ENCODE measurements at places on chromosomes 4 and X. TPM values are rescaled to one million over a fixed set of nuclear protein-coding genes. Genes with fewer than 3 reads are reported as not detected.

- no peak for DNase-seq
- H3K4me1 ChIP-seq, result no peaks in the 10 kb centered on the region
- H3K36me3 ChIP-seq, result no peaks in the 10 kb centered on the region
- H3K27me3 ChIP-seq, result no peaks in the 10 kb centered on the region
- peak overlapping the region; percentile 81 for H3K4me3 ChIP-seq
These were observed 138.5 kb upstream of the ZIC3 start for GRCh38 chrX:137427426-137427778.

GRCh38 chr4:57291911-57292310 is 181.7 kb upstream of the IGFBP7 start:
- H3K4me1 ChIP-seq, result no peaks in the 10 kb centered on the region
- no peak overlapping the region for H3K27ac ChIP-seq

GRCh38 chrX:129651756-129652564 is 2.8 kb downstream of the APLN start:
- peaks cover 57% of the 10 kb centered on the region for H3K27me3 ChIP-seq
- H3K27ac ChIP-seq, result no peak overlapping the region
- DNase-seq, result no peak
- H3K4me3 ChIP-seq, result no peak overlapping the region
- H3K4me1 ChIP-seq, result no peaks in the 10 kb centered on the region
- H3K36me3 ChIP-seq, result no peaks in the 10 kb centered on the region

- H3K4me3 ChIP-seq, result no peak overlapping the region
- H3K36me3 ChIP-seq, result no peaks in the 10 kb centered on the region
- no peak overlapping the region for H3K27ac ChIP-seq
- H3K4me1 ChIP-seq, result no peaks in the 10 kb centered on the region
- DNase-seq, result no peak
- no peaks in the 10 kb centered on the region for H3K27me3 ChIP-seq
These were observed 78.4 kb downstream of the KCNIP4 start for GRCh38 chr4:21869978-21870745.

GRCh38 chr4:8433136-8433535 is 7.4 kb downstream of the ACOX3 start:
- DNase-seq, result no peak
- peaks cover 2% of the 10 kb centered on the region for H3K4me1 ChIP-seq
- no peak overlapping the region for H3K27ac ChIP-seq
- peaks cover 4% of the 10 kb centered on the region for H3K36me3 ChIP-seq
- peak overlapping the region; percentile 80 for H3K4me3 ChIP-seq

- no peaks in the 10 kb centered on the region for H3K36me3 ChIP-seq
- H3K4me1 ChIP-seq, result no peaks in the 10 kb centered on the region
- DNase-seq, result no peak
- H3K4me3 ChIP-seq, result no peak overlapping the region
- H3K27me3 ChIP-seq, result no peaks in the 10 kb centered on the region
These were observed 37.2 kb downstream of the CXXC4 start for GRCh38 chr4:104457308-104457981.

DNA sequence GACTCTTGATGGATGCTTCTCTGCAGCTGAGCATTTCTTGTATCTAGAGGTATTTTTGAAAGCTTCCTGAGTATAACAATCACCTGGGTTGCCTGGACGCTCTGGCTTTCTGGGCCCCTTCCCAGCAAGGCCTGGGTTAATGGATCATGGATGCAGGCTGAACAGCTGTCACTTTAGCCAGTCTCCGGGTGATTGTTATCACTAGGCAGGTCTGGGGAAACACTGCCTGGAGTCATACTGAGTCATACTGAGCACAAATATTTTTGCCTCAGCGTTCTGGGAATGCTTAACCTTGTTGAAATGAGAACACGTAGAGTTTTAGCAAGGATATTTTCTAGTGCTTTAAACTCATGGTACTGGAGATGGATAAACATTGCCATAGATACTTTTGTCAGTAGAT is 102.6 kb downstream of the PHEX start:
- peak overlapping the region; percentile 86 for H3K27ac ChIP-seq
- no peaks in the 10 kb centered on the region for H3K27me3 ChIP-seq
- no peak for DNase-seq
- H3K4me1 ChIP-seq, result no peaks in the 10 kb centered on the region
- no peaks in the 10 kb centered on the region for H3K36me3 ChIP-seq

DNA sequence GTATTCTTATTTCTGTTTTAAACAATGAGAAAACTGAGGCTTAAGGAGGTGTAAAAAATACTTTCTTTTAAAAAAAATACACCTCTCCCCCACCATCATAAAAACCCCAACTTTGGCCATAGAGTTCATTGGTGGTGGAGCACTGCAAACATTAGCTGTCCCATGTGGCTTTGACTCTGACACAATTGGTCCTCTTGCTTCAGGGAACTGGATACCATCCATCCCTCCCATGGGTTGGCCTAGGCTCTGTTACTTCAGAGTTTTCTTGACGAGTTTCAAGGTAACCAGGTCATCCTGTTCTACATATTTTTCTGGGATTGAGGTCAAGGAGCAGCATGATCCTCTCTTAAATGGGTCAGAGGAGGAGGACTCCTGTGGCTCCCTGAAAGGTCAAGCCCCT is 50.5 kb downstream of the TMEM164 start:
- H3K4me1 ChIP-seq, result no peaks in the 10 kb centered on the region
- H3K4me3 ChIP-seq, result no peak overlapping the region
- H3K27ac ChIP-seq, result no peak overlapping the region
- DNase-seq, result no peak

DNA sequence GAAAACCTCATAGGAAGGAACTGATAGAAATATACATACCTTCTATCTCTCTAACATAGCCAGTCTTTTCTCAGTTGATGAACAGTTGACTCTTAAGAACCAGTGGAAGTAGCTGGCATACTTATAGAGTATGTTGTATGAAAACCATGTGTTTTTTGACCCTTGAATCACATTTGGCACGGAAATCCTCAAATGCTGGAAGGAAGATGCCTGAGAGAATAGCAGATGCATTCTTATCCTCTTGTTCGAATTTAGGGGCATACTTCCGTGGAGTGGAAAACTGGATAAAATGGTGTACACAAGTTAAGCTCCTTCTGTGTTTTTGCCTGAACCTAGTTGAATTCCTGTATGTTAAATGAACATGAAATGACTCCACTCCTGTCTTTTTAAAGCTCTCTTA is 145.5 kb downstream of the PCDH7 start:
- H3K36me3 ChIP-seq, result no peaks in the 10 kb centered on the region
- no peak for DNase-seq
- peaks cover 3% of the 10 kb centered on the region for H3K4me1 ChIP-seq
- no peak overlapping the region for H3K27ac ChIP-seq
- H3K4me3 ChIP-seq, result no peak overlapping the region
- H3K27me3 ChIP-seq, result no peaks in the 10 kb centered on the region

DNA sequence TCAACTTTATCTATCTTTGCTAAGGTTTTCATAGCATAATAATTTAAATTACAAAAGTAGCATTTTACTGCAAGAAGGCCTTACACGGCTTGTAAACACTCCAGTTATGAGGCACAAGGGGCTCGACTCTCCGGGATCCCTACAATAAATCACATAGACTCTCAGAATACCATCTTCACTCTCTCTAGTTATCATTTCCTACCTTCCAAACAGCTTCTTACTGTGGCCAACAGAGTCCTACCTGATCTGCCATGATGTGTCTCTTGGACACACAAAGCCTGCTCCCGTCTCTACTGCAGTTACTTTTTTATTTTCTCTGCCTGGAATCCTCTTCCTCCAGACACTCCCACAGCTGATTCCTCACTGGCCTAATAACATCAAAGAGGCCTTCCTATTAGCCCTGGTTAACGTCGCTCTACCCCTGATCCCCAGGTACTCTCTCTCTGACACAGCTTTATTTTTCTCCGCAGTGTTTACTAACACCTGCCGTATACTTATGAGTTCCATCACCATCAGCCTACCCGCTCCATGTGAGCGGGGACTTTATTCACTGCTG is 559.6 kb upstream of the DIPK2B start:
- H3K4me1 ChIP-seq, result no peaks in the 10 kb centered on the region
- H3K27ac ChIP-seq, result no peak overlapping the region

DNA sequence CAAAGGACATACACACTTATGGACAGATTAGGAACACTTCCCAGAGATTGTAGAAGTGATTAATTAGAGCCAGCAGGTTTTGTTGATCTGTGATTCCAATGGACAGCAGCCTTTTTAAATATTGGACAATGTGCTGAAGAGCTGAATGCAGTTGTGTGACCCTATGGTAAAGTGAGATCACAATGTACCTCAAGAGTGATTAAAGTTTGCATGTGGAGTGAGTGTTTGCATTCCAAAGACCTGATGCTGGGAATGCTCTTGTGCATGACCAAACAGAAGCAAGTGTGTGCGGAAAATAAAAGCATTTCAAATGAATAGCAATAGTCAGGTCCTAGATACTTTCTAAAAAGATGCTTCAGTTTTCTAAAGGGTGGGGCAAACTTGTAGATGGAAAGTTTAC is 154.1 kb downstream of the BANK1 start:
- DNase-seq, result no peak
- H3K36me3 ChIP-seq, result no peaks in the 10 kb centered on the region
- H3K4me1 ChIP-seq, result no peaks in the 10 kb centered on the region
- no peak overlapping the region for H3K4me3 ChIP-seq
- no peaks in the 10 kb centered on the region for H3K27me3 ChIP-seq

DNA sequence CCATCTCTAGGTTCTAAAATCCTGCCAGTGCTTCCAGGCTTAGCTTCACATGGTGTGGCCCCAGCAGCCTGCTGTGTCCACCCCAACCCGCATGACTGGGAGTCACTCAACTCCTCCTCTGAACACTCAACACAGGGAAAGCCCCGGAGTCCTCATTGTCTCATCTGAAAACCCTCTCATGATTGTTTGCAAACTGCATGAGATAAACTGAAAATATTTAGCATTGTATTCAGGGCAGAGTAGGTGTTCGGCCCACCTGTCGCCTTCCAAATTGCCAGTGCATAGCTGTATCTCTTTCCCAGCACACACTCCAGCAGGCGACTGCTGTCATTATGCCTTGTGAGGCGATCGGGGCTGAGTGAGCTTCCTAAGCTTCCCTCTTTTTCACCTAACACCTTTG is 76.7 kb upstream of the SORBS2 start:
- no peak overlapping the region for H3K27ac ChIP-seq
- no peaks in the 10 kb centered on the region for H3K36me3 ChIP-seq
- H3K4me3 ChIP-seq, result no peak overlapping the region

DNA sequence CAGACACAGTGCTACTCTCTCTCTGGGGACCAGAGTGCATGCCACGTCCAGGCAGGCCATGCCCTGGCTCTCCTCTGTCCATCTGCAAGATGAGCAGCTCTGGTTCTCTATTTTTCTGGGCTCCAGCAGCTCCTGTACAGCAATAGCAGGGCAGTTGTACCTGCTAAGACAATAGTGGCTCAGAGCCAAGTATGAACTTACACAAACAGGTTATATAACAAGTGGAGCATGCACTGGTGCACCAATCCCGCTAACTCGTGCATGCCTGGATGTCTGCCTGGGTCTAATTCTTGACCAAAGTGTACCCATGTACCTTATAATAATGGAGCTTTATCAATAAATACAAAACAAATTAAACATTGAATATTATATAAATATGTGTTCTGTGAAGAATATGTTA is 392.3 kb downstream of the CENPC start:
- DNase-seq, result no peak
- no peaks in the 10 kb centered on the region for H3K36me3 ChIP-seq
- H3K27ac ChIP-seq, result no peak overlapping the region

DNA sequence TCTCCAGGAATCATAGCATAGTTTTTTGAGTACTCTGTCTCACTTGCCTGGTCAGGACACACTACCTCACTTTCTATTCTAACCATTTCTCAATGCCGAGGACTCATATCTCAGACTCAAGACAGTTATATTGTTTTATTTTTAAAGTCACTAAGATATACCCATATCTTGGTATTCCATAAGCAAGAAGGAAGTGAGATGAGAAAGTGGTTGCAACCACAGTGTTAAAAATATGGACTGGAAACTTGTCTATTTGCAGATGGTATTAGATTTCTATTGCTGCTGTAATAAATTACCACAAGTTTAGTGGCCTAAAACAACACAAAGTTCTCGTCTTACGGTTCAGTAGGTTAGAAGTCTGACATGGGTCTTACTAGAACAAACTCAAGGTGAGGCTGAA is 344.8 kb upstream of the MAGEB2 start:
- no peaks in the 10 kb centered on the region for H3K27me3 ChIP-seq
- no peak overlapping the region for H3K4me3 ChIP-seq
- H3K27ac ChIP-seq, result no peak overlapping the region
- no peaks in the 10 kb centered on the region for H3K36me3 ChIP-seq
- no peaks in the 10 kb centered on the region for H3K4me1 ChIP-seq

Gene HERC5
- total RNA-seq, result 10.1 TPM

Gene RPS6KA6
- total RNA-seq, result 15.7 TPM

Gene AMBN
- total RNA-seq, result not detected

Gene ASB12
- 0.48 TPM for total RNA-seq

Gene MAOA
- total RNA-seq, result 0.38 TPM

Gene ZFYVE28
- total RNA-seq, result 1.7 TPM

Gene SPANXN3
- not detected for total RNA-seq
